CD8-positive, alpha-beta memory T cell (primary cell): ENCODE measurements at places on chromosomes 2 and 18.

- DNase-seq, result no peak
These were observed 127.8 kb downstream of the MYO3B start for GRCh38 chr2:170305711-170306110.

- DNase-seq, result no peak
These were observed 116.8 kb downstream of the MSH2 start for GRCh38 chr2:47519604-47520301.

DNA sequence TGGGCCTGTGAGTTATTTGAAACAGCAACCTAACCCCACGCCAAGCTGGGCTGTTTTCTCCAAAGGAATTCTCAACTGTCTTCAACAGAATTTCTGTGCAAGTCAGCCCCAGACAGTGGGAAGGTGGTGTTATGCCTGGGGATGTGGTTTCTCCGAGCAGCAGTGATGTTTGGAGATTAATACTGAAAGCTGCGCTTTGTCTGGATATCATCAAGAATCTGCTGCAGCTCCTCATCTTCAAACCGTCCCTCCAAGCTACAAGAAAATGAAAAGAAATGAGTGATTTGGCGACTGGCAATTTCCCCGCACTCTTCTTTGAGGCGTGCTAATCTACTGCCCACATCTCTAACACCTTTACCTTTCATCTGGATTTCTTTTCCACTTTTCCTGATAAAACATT is 10.0 kb downstream of the POLR2D start:
- no peak for DNase-seq

DNA sequence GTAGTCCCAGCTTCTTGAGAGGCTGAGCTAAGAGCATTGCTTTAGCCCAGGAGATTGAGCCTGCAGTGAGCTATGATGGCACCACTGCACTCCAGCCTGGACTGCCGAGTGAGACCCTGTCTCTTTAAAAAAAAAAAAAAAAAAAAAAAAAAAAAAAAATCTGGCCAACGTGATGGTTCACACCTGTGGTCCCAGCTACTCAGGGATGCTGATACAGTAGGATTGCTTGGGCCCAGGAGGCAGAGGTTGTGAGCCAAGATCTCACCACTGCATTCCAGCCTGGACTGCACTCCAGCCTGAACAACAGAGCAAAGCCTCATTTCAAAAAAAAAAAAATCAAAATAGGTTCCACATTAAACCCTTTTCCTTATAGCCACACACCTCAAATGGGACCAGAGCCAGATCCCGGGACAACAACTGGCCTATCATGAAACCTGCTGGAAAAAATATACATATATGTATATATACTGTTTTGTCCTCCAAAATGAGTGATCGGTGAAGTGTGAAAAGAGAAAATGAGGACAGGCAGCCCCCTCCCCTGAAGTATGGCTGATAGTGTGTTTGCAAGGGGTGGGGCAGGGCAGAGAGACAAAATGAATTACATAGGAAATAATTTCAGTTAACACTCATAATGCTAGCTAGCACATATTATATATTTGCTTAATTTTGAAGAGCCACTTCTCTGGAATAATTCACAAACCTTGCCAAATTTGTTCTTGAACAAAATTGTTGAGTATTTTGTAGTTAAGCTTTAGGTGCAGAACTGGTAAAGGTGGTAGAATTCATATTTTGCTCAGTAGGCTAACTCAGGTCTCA is 22.9 kb downstream of the MAPRE2 start:
- DNase-seq, result no peak

- no peak for DNase-seq
These were observed 29.3 kb upstream of the HS6ST1 start for GRCh38 chr2:128347701-128348539.

DNA sequence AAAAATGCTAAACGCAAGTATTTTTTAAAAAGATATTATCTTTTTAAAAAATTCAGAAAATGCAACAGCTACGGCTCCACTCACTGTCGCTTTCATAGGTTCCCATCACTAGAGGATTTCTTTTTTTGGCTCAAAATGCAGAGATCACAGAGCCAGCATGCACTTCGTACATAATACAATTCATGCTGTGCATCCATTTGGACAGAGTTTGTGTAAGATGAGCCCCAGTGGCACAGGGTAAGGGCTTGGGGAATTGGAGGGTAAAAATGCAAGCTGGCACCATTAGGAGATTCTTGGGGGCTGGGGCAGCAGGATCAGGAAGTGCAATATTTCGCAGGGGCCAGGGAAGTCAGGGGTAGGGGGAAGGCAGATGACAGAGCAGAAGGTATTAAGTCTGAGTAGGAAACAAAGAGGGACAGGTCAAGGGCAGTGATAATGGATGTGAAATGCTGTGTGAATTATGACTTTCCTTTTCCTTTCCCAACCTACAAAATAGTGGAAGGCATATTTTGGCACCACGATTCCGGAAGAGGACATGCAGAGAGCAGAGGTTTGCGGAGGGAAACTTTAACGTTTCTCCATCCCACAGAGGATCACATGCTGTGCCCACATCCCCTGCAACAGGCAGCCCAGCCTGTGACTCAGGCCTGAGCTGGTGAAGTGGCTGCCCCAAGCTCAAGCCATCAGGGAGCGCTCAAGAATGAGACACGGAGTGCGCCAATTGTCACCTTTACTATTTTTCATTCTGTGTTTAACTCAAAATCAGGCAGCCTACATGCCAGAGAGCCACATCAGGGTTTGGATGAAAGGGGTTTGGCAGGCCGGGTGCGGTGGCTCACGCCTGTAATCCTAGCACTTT is 4.7 kb downstream of the CAPG start:
- DNase-seq, result peak; percentile 51

GRCh38 chr2:44943693-44944101 is 2.2 kb downstream of the SIX3 start:
- DNase-seq, result no peak

GRCh38 chr2:166170356-166170755 is 42.5 kb upstream of the SCN1A start:
- no peak for DNase-seq

GRCh38 chr2:62685256-62685655 is 20.3 kb upstream of the EHBP1 start:
- no peak for DNase-seq

- DNase-seq, result no peak
These were observed 35.9 kb upstream of the CCDC93 start for GRCh38 chr2:118049816-118050140.

DNA sequence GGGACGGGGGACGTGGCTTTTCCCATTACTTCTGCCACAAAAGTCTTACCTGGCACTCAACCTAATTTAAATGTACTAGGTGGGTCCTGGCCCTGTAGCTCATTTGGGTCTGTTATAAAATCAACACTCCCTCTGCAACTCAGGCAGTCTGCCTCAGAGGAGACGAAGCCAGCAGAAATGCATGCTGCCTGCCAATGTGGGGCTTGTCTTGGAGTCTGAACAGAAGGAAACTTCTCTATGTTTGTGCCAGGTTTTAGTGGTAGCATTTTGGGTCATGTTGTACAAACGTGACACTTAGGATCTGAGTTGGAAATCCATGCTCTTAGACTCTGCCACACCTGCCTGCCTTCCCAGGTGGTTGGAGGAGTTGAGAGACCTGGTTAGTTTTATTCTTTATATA is 292.5 kb upstream of the FAM98A start:
- no peak for DNase-seq

- no peak for DNase-seq
These were observed 516.2 kb upstream of the MYT1L start for GRCh38 chr2:2847209-2847676.

DNA sequence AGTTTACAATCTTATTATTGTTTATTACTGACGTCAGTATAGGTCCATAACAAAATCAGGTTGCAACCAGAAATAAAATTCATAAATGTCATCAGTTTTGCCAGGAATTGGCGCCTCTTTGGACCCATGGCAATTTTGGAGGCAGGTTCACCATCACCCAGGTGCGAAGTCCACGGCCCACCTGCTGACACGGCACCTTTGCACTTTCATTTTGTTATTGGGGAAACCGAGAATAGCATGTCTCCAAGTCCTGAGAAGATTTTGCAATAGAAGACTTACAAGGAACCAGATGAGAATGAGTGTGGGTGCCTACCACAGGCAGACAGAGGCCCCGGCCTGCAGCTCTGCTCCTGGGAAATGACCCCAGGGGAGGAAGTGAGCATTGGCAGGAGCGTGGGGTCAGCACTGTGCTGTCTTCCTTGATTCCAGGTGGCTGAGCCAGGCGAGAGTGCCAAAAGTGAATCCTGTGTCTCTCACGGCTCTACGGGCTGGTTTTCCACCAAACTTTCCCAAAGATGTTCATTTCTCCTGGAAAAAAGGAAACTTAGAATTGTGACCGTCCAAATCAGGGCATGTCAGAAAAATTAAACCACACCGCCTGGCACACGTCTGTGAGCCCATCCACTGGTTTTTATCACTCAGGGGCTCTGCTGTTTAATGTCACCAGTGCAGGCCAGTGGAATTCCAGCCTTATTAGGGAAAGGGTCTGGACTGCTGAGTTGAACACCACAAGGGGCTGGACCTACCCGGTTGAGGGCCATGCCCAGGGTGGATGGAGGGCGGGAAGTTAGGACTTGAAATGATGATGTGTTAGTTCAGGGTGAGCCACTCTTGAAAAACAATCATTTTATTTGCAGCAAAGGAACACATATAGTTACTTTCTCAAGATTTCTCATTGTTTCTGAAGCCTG is 96.5 kb downstream of the PTGR3 start:
- DNase-seq, result no peak

DNA sequence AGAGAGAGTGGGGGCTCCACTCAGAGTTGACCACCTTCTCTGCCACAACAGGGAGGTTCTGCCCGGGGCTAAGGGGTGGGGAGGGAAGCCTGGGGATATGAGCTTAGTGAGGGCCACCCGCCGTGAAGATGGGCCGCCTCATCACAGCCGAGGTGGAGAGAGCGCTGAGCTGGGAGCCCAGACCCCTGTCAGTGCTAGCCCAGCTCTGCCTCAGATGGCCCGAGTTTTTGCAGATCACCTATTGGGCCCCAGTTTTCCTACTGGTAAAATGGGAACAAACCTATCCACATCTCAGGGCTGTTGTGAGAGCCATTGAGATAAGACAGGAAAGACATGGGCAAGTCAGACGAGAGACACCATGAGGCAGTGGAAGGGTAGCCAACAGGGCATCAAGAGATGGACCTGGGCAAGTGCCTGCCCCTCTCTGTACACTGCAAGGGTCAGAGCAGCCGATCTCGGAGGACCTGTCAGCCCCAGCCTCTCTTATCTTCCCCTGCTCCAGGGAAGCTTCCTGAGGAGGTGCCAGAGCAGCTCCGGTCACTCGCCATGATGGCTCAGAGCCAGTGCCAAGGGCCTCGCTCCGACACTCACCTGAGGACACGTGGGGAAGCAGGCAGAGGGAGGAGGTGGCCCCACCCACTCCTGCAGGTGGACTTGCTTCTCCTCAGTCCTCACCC is 88.9 kb downstream of the MCFD2 start:
- DNase-seq, result no peak

- no peak for DNase-seq
These were observed 363.3 kb upstream of the SMIM21 start for GRCh38 chr18:75790796-75791195.

DNA sequence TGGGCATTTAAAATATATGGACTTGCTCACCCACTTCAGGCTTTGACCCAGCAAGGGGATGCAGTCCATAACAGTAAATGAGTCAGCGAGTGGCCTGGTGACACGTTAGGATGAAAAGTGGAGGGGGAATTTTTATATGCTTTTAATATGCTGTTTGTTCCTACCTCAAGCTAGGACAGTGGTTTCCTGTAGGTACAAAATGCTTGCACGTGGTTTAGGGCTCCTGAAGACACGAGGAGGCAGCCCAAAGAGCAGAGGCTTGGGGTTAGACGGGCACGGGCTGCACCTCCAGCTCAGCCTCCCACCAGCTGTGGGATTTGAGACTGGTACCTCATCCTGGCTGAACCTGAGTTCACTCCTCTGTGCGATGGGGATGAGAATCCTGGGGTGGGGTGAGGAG is 306.2 kb upstream of the CXCR4 start:
- peak; percentile 21 for DNase-seq

DNA sequence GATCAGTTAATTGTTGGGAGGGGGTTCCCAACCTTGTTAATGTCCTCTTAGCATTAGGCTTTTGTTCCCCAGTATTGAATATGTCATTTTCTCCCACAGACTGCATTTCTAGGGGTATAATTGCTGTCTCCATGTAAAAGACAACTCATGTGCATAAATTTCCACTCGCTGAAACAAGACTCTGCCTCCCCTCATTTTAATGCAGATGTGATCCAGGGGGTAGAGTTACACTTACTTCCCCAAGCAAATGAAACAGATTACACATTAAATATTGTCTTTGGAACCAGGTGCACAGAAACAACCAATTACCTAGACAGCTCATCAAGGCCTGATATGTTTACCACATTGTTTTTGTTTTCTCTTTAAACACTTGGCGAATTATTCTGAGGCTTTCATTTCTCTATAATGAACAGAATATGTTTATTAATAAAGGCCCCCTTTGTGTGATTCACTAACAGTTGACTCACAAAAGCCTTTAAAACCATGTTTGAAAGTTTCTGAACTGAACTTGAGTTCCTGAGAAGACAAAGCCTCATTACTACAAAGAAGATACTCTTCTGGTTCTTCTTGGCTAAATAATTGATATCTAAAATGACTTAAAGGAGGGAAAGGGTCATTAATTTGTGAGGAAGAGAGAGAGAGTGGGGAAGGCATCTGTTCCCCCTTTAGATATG is 15.0 kb upstream of the ACVR1 start:
- DNase-seq, result no peak

DNA sequence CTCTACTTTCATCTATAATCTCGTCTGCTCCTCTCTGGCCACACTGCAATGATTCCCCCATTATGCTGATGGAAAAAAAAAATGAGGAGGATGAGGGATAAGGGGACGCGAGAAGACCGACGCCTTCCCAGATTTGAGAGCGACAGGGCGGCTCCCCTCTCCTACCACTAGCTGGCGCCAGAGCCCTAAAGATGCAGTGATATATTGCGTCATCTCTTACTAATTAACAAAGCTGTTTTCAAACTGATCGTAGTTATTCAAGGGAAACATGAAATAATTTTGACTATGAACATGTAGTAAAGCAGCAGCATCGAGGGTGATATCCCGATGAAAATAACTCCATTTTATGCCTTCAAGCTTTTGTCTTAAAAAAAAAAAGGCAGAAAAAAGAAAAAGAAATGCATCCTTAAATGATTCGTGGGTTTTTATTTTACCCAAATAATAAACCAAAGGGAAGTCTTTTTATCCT is 48.0 kb upstream of the HNRNPA3 start:
- peak; percentile 72 for DNase-seq

GRCh38 chr2:237227592-237228280 is 142.0 kb downstream of the COPS8 start:
- DNase-seq, result no peak

GRCh38 chr18:79494936-79495335 is 99.2 kb downstream of the NFATC1 start:
- DNase-seq, result no peak

DNA sequence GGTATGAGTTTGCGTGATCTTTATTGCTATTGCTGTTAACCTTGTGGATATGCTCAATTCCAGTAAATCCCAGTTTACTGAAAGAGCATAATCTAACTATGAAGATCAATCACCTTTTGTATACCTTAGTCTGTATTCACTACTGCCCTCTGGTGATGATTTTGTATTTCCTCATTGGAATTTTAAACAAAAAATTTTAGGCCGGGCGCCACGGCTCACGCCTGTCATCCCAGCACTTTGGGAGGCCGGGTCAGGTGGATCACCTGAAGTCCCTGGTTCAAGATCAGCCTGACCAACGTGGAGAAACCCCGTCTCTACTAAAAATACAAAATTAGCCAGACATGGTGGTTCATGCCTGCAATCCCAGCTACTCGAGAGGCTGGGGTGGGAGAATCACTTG is 5.1 kb downstream of the COMMD1 start:
- DNase-seq, result no peak

- DNase-seq, result no peak
These were observed 338.2 kb downstream of the EIPR1 start for GRCh38 chr2:3039188-3040065.

- no peak for DNase-seq
These were observed 159.0 kb upstream of the TMEM200C start for GRCh38 chr18:6054256-6054842.
